ENCODE measurements at places on chromosomes 4 and X.

DNA sequence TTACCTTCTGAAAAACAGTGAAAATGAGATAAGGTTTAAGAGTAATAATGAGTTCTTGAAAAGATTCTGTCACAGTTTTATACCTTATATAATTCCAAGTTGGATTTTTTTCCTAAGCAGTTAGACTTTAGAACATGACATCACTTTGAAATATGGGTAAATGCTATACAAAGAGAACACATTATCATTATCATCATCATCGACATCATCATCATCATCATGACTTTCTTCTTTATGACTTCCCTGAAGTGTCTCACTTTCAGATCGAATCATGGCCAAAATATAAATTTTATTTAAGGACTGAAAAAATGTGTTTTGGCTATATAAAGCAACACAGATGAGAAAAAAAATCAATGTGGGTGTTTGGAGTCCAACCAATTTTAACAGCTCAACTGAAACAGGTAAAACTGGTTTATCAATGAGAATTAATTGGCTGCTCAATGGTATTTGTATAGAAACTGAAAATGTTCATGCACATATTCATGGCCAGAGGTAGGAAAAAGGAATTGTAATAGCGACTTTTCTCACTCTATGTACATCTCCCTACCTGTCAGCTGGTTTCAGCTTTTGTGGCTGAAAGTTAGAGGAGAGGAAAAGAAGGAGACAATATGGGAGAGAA, 243.1 kb upstream of the GPC4 start:
- no peaks in the 10 kb centered on the region for H3K27me3 ChIP-seq
- peaks cover 2% of the 10 kb centered on the region for H3K4me1 ChIP-seq
- no peaks in the 10 kb centered on the region for H3K36me3 ChIP-seq

DNA sequence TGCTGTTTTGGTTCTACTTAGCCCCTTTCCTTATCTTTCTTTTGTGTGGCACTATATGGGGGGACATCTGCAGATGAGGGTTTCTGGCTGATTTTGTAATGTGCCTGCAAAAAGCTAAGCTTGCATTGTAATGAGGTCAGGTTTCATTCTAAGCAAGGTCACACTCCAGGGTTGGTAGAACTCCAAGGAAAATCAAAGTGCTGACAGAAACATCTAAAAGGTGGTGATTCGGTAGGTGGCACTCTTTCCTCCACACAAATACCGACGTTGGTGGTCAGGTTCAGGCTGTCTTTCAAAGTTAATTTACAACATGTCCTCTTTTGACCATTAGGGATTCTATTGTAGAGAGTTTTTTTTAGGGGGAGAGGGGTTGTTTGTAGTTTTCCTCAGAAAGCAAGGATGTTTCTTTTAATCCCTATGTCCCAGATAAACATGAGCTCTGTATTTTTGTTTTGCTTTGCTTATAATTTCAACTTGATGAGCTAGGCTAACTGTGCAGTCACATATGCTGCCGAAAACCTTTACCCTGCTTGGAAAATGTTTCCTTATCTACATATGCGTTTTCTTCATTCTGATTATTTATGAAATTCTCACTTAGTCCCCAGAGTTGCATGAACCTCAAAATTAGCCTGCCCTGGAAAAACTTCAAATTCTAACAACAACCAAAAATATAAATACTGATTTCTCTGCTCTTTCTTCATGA, 434.2 kb downstream of the PPARGC1A start:
- H3K4me3 ChIP-seq: no peak overlapping the region
- no peaks in the 10 kb centered on the region for H3K27me3 ChIP-seq
- H3K36me3 ChIP-seq: no peaks in the 10 kb centered on the region
- H3K4me1 ChIP-seq: peaks cover 3% of the 10 kb centered on the region
- no peak overlapping the region for H3K27ac ChIP-seq

DNA sequence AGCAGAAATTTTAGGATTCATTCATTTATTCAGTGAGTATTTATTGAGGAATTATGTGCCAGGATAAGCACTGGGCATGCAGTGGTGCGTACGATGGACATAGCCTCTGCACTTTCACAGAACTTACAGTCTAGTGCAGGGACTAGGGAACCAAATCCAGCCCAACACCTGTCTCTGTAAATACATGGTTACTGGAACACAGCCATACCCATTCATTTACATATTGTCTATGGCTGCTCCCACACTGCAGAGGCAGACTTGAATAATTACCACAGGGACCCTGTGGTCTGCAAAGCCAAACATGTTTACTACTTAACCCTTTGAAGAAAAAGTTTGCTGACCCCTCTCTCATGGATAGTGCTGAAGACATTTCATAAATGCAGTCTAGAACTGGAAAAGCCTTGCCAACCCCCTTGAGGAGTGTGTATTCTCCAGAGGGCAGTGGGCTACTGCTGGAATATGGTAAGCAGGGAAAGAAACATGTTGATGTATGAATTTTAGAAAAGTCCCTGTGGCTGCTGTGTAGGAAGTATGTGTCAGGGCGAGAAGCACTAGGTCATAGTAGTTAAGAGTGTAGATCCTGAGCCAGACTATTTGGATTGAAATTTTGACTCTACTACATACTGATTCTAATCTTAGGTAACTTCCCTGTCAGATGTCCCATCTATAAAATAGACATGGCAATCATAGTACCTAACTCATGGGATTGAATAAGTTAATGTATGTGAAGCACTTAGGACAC, 75.5 kb downstream of the GALNT7 start:
- no peak overlapping the region for H3K27ac ChIP-seq
- peaks cover 4% of the 10 kb centered on the region for H3K4me1 ChIP-seq
- peaks cover 8% of the 10 kb centered on the region for H3K36me3 ChIP-seq

DNA sequence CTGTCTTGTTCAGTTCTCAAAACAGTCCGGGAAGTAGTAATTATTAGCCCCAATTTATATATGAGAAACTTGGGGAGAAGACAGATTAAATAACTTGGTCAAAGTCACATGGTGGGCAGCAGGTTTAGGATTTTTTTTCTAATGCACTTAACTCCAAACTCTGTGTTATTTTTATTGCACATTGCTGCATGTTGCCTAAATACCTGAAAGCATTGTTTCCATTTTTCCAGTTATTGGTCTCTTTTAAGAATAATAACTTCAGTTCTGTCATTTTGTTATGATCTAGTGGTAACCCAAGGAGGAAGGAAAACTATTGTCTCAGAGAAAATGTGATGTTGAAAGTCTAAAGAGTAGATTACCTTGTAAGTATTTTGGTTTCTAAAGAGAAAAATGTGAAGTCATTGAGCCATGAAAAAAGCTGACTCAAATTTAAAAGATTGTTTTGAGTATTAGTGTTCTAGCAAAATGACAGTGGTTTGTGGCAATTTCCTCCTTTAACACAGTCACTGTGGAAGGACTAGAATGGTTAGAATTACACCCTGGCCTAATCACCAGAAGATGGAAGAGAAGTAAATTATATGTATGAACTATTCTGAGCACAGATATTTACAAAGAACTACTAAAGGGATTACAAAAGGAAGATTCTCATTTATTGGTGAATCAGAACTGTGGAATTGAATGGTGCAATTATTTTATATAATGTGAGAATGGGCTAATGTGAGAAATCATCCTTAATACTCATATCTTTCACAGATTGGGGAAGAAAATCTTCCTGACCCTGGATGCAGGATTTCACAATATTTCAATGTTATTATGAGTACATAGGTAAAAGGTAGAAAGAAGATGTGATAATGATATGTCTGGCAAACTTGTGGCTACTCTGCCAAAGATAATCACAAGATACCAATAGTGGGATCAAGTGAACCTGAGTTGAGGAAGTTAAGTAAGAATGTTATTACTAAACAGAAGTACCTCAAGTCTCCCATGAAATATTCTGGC, 21.7 kb upstream of the CXCL8 start:
- H3K27ac ChIP-seq: no peak overlapping the region
- DNase-seq: no peak
- H3K4me1 ChIP-seq: no peaks in the 10 kb centered on the region
- H3K36me3 ChIP-seq: no peaks in the 10 kb centered on the region
- no peak overlapping the region for H3K4me3 ChIP-seq

GRCh38 chr4:174058846-174059245, 224.6 kb downstream of the FBXO8 start:
- H3K4me3 ChIP-seq: no peak overlapping the region
- no peaks in the 10 kb centered on the region for H3K4me1 ChIP-seq
- no peak overlapping the region for H3K27ac ChIP-seq
- no peaks in the 10 kb centered on the region for H3K27me3 ChIP-seq
- no peaks in the 10 kb centered on the region for H3K36me3 ChIP-seq

DNA sequence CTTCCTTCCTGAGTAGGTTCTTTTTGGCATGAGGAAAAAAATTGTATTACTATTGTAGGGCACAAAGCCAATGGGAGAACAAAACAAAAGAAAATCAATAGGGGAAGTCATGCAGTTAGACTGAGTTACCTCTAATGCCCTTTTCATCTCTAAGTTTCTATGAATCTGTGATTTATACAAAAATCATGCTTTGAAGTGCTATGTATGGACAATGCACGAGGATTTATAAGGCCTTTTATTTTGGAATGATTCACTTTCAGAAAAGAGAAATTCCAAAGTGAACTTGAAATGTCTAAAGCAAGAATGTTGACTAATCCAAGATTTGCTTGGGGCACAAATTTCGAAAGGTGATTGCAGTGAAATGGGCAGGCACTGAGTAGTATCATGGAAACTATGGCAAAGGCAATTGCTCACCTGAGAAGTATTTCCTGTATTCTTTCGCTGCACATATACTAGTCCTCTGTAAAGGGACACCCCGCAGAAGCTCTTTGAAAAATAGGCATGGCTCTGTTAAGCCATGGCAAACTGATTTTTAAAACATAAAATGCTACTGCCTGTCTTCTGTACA, 52.8 kb downstream of the ADGRG4 start:
- no peaks in the 10 kb centered on the region for H3K36me3 ChIP-seq
- H3K27ac ChIP-seq: no peak overlapping the region
- H3K27me3 ChIP-seq: no peaks in the 10 kb centered on the region
- H3K4me1 ChIP-seq: no peaks in the 10 kb centered on the region
- H3K4me3 ChIP-seq: no peak overlapping the region
- DNase-seq: no peak

DNA sequence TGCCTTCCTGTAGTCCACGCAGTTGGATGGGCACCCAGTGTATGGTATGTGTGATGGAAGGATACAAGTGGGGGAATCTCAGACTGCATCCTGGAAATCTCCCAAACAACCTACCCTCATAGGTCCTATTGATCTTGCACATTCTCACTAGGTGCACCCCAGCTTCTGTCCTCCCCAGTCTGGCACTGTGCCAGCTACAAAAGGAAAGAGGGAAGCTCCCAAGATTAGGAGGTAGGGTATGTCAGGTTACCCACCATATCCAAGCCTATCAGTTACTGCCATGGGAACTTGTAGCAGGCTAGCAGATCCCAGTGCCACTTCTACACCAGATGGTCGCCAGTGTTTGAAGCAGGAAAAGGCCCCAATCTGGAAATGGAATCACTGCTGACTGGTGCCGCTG, 11.6 kb downstream of the TBX22 start:
- no peak overlapping the region for H3K27ac ChIP-seq
- DNase-seq: no peak
- H3K4me1 ChIP-seq: peaks cover 2% of the 10 kb centered on the region
- no peak overlapping the region for H3K4me3 ChIP-seq

GRCh38 chrX:66635360-66635759, 3.5 kb downstream of the EDA2R start:
- H3K4me3 ChIP-seq: no peak overlapping the region
- DNase-seq: no peak
- H3K4me1 ChIP-seq: peaks cover 2% of the 10 kb centered on the region

DNA sequence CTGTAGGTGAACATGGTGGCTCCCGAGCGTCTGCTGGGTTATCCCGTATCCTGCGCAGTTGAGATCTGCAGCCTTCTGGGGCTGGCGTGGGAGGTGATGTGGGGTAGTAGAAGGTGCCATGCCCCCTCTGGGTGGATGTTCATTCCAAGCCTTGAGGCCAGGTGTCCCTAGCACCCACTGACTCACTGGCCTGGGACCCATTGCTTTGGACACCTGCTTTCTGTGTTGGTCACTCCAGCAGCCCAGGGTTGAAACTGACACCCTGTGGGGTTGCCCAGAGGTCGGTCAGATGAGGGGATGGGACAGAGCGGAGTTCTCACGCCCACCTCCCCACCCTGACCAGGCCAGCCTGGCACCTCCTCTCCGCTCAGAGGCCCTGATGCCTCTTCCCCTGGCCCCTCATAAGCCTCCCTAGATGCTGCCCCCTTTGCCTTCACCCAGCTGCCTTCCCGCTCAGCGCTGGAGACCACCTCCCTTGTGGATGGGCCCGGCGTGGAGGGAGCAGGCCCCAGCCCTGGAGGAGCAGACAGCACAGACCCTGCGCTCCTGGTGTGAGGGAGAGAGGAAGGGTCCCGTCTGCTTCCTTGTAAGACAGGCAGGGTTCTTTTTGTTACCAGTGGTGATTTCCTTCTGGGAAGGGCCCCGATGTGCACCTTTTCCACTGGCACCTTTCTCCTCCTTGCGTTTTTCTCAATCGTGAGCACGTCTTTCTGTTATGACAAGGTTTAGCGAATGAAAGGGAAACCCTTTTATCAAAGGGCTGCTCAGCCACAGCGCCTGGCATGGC, 2.0 kb downstream of the DOK7 start:
- H3K36me3 ChIP-seq: no peaks in the 10 kb centered on the region
- no peak for DNase-seq
- no peak overlapping the region for H3K4me3 ChIP-seq
- peaks cover 16% of the 10 kb centered on the region for H3K4me1 ChIP-seq
- H3K27ac ChIP-seq: no peak overlapping the region

GRCh38 chrX:97358941-97359340, 475.2 kb downstream of the RPA4 start:
- H3K4me1 ChIP-seq: no peaks in the 10 kb centered on the region
- DNase-seq: no peak
- no peaks in the 10 kb centered on the region for H3K27me3 ChIP-seq
- no peak overlapping the region for H3K27ac ChIP-seq
- no peaks in the 10 kb centered on the region for H3K36me3 ChIP-seq

GRCh38 chr4:47839259-47839658, 1.4 kb upstream of the CORIN start:
- no peak overlapping the region for H3K27ac ChIP-seq
- no peak for DNase-seq

- no peaks in the 10 kb centered on the region for H3K4me1 ChIP-seq
- H3K36me3 ChIP-seq: no peaks in the 10 kb centered on the region
- no peak for DNase-seq
- no peak overlapping the region for H3K4me3 ChIP-seq
- H3K27me3 ChIP-seq: no peaks in the 10 kb centered on the region
Measured at GRCh38 chrX:24902806-24903205, 113.0 kb downstream of the ARX start.

GRCh38 chrX:9781941-9782340, 4.3 kb upstream of the SHROOM2 start:
- DNase-seq: no peak
- no peak overlapping the region for H3K27ac ChIP-seq
- no peaks in the 10 kb centered on the region for H3K27me3 ChIP-seq
- no peaks in the 10 kb centered on the region for H3K4me1 ChIP-seq
- H3K4me3 ChIP-seq: no peak overlapping the region
- H3K36me3 ChIP-seq: no peaks in the 10 kb centered on the region

GRCh38 chr4:38526412-38526811, 137.6 kb upstream of the KLF3 start:
- H3K27me3 ChIP-seq: no peaks in the 10 kb centered on the region
- no peak for DNase-seq
- peaks cover 5% of the 10 kb centered on the region for H3K4me1 ChIP-seq
- H3K36me3 ChIP-seq: no peaks in the 10 kb centered on the region
- no peak overlapping the region for H3K27ac ChIP-seq
- no peak overlapping the region for H3K4me3 ChIP-seq
